ENCODE measurements at places on chromosomes 7 and 10.

DNA sequence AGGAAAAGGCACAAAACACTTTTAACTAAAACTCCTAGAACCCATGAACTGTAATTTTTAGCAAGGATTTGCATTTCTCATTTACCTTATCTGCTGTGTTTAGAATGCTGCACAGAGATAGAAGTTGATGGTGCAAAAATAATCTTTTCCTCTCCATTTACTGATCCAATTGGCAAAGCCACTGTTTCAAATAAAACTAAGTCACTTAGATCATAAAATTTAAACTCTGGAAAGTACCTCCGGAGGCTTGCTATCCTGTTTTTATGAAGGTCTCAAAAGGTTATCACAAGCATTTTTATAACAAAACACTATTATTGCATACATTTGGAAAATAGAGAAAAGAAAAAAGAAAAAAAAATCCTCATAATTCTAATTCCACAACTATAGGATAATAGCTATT lies 7.6 kb downstream of the CPA2 start:
- no peak for DNase-seq

- DNase-seq: no peak
Observed at GRCh38 chr10:62109587-62110293, 158.9 kb downstream of the RTKN2 start.

GRCh38 chr10:22338185-22338900 lies 7.0 kb upstream of the SPAG6 start:
- no peak for DNase-seq

DNA sequence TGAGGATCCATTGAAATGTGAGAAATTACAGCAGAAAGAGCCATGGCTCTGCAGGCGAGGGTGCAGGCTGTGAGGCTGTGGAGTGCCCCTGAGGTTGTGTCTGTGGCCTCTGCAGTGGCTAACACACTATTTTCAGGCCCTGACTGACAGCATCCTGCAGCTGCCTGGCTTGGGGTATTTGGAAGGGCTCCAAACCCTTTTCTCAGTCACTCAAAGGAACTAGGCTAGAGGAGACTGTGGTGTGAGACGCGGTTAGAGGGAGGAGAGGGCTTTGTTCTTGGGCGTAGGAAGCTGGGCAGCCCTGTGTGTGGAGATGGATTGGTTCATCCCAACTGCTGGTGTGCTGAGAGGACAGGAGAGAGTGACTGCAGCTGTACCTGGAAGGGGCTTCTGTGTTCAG lies 134.9 kb downstream of the RAMP3 start:
- DNase-seq: no peak

- DNase-seq: no peak
Observed at GRCh38 chr7:150876817-150877526, 24.7 kb downstream of the AOC1 start.

DNA sequence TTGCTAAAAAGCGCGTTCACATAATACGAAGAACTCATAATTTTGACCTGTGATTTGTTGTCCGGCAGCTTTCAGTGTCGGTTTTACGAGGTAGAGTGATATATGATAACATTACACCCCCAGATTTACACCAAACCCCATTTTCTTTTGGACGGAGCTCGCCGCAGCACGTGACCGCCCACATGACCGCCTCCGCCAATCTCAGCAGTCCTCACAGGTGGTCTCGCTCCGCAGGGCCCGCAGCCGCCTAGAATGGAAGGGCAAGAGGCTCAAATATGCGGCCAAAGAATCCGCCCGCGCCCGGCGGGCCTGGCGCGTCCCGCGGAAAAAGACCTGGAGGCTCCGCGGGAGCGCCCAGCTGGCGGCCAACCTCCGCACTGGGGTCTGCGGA lies at the start of gene HOXA7:
TSS of gene HOXA7 (minus strand) at position 168 of the 391 bp plus-strand sequence. CDS start at position 38, 130 bp downstream.
- DNase-seq: no peak

- no peak for DNase-seq
Observed at GRCh38 chr7:44307301-44307900, 18.0 kb downstream of the CAMK2B start.

DNA sequence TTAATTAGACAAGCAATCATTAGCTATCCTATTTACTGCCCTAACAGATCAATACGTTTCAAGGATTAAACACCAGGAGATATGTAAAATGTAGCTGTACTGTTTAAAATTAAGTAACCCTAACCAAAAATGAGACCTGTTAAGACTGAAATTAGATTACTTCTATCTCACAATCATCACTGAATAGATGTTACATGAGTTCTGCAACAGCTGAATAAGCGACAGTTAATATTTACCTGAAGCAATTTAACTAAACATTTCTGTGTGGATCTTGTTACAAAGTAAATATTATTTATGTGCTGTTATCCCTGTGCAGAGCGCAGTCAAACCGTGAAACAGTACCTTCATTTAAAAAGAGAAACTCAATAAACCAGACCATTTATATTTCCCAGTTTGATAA lies 122.5 kb downstream of the RELN start:
- DNase-seq: no peak

- no peak for DNase-seq
Observed at GRCh38 chr7:111732923-111733322, 170.6 kb upstream of the IMMP2L start.

- no peak for DNase-seq
Observed at GRCh38 chr7:121544726-121545125, 148.6 kb upstream of the FAM3C start.

- no peak for DNase-seq
Observed at GRCh38 chr10:61286686-61287085, 166.5 kb downstream of the TMEM26 start.

DNA sequence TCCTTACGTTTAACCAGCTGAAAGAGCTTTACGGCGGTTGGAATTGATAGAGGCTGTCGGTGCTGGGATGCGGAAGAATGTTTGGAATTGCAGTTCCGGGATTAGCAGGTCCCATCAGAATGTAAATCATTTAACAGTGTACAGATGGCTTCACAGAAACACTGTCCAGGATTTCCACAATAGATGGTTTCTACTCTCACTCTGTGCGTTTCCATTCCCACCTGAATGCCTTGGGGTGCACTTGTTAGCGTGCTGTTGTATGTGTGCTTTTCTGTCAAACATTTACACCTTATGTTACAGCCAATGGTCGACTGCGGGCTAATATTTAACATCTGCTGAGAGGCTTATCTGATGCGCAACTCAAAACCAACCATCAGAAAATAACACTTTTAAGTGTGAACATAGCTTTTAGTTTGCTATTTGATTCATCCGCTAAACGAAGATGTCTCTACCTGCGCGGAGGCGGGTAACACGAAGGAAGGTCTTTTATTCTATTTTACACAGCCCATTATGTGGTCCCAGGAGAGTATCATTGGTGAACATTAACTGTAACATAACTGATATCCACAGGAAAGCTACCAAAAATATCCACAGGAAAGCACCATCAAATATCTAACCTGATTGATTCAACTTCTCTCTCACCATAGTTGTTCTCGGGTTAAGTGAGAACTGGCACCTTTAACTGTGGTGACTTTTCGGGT lies 179.0 kb downstream of the PRPF18 start:
- no peak for DNase-seq

All from cortex of kidney (tissue), 1 donor.